ENCODE measurements at places on chromosomes 5 and 9.

GRCh38 chr9:113222482-113222841 lies 1.1 kb downstream of the SLC31A1 start:
- no peak for DNase-seq

- DNase-seq: no peak
These were observed 54.4 kb upstream of the AFAP1L1 start for GRCh38 chr5:149217096-149217802.

DNA sequence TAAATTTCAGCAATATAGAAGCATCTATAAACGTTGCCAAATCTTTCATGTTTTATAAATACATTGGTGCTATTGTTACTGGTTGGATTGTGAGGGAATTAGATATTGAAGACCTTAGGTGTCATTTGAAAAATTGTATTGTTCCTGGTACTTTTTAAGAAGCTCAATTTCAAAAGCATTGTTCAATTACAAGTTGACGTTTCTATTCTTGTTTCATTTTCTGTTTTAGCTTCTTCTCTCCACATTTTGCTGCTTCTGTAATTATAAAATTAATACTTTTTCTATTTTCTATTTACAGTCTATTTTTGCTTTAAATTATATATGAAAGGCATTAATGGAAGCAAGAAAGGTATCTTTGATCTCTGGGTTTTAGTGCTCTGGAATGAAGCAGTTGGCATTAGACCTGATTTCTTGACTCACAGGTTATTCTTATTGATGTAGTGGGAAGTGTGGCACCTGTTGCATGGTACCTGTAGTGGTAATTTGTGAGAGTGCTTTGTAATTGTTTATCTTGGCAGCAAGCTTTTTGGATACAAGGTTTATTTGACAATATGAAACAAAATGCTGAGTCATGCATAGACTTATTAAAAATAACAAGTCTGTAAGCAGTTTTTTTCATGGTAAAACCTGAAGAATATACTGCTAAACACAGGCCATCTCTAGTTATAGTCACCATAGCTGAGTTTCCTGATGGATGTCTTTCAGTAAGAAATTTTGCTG lies 13.2 kb downstream of the MACIR start:
- no peak for DNase-seq

GRCh38 chr9:91755761-91756509 lies 194.1 kb downstream of the ROR2 start:
- DNase-seq: no peak

DNA sequence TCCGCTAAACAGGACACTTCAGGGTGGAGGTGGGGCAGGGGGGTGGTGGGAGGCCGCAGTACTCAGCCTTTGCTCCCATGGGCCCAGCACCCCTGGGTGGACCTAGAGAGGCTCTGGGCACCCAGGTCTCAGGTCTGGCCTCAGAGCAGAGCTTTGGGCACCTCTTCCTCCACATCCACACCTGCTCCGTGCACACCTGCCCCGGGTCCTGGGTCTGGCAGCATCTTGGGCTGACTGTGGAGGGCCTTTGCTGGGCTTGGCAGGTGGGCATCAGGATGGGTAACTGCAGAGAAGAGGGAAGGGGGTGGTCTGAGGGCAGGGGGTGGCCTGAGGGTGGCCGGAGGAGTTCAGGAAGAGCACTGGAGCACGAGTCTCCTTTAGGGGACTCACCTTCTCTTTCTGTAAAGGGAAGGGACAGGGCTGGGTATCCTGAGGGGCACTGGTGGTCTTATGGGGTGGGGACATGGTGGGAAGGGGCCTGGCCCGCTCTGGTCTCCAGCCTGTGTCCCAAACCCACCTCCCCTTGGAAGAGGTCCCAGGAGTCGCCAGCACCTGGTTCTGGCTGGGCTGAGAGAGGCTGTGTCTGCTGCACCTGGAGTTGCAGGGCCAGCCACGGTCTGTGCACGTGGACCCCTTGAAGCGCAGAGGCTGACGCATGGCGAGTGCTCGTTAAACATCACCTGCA lies 106.7 kb upstream of the IER5L start:
- no peak for DNase-seq

- DNase-seq: no peak
These were observed at the start of gene PCDHGA3 for GRCh38 chr5:141343242-141343952. Gene PCDHGA3 (plus strand): TSS chr5:141343829. CDS start chr5:141344034, 205 bp downstream.

DNA sequence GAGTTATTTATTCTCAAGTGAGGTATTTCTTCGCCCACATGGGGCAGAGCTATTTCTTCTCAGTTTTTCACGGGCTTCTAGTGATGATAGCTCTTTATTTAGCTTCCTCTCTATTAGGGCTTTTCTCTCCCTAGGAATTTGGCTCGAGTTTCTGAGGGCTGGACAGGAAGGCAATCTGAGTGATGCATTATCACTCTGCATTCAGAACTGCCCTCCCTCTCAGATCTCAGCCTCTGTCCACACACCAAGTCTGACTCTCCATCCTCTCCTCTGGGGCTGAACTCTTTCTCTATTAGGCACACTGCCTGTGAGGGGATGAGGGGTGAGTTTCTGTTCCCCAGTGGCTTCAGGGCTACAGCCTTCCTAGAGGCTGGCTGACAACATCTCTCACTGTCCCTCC lies 14.9 kb upstream of the SCAMP1 start:
- DNase-seq: no peak

- peak; percentile 55 for DNase-seq
These were observed 182.7 kb downstream of the GNAQ start for GRCh38 chr9:77848897-77849296.

DNA sequence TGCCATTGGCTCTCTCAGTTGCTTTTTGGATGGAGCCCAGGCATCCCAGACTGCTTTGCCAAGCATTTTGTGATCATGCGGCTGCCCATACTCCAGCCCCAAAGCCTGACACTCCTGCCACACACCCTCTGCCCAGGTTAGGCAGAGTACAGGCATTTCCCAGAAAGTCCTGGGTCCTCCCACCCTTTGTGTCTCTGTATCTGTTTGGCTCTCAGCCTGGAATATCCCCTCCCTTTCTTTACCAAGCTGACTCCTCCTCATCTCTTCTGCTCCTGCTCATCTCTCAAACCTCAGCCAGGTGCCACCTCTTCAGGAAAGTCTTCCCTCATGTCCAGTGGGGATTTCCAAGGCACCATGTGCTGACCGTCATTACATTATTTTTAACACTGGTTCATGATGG lies 14.3 kb upstream of the SH3RF2 start:
- DNase-seq: no peak

GRCh38 chr5:31531543-31531887 lies 378 bp downstream of the DROSHA start:
- no peak for DNase-seq

DNA sequence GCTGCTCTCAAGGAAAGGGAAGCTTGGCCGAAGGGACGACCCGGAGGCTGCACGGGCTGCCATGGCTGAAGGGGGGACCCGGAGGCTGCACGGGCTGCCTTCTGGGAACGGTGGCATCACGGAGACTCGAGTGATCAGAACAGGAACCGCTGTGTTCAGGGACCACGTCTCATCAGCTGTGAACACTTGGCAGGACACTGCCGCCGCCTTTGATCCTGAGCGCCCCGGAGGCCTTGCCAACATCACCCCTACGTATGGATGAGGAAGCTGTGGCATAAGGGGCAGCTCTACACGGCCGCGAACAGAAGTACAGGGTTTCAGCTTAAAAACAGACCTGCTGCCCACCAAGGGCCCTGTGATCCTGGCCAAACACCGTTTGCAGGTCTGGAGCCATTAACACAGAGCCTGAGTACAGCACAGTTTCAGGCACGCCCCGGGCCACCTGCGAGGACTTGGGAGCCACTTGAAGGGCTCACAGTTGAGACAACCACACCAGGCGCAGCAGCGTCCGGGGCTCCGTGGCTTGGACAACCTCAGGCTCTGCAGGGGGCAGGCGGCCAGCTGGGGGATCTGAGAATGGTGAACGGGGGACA lies 23.9 kb upstream of the TERT start:
- DNase-seq: no peak

- DNase-seq: no peak
These were observed 2.5 kb upstream of the ISL1 start for GRCh38 chr5:51380603-51381207.

DNA sequence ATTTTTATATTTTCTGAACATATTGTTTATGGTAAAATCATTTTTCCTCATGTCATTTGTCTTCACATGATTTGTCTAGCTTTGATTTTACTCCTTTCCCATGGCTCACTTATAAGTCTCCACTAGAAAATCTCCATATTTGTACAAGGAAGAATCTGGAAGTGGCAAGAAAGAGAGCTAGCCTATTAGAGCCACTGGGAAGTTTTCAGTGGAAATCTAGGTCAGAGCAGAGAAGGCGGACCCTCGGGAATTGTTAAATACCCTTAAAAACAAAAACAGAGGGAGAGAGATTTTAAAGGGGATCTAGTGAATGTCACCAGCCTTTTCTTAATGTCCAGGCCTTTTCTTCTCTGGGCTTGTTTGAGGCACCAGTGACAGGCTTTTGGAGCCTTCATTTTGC lies 56.6 kb downstream of the GRAMD2B start:
- DNase-seq: no peak

All from BJ (cell line).